ENCODE measurements at places on chromosomes 6 and 20.

- DNase-seq = no peak
These were observed 76.7 kb downstream of the PRSS35 start for GRCh38 chr6:83589076-83589475.

- DNase-seq = peak; percentile 77
These were observed 8.8 kb upstream of the PERP start for GRCh38 chr6:138115877-138116660.

GRCh38 chr6:156955494-156956183, 178.5 kb downstream of the ARID1B start:
- no peak for DNase-seq

GRCh38 chr20:61451009-61451408, 198.9 kb downstream of the CDH4 start:
- DNase-seq = no peak

- DNase-seq = no peak
These were observed 40.8 kb downstream of the KCNK17 start for GRCh38 chr6:39273406-39273821.

GRCh38 chr6:2734488-2735166, 16.1 kb downstream of the MYLK4 start:
- DNase-seq = no peak

DNA sequence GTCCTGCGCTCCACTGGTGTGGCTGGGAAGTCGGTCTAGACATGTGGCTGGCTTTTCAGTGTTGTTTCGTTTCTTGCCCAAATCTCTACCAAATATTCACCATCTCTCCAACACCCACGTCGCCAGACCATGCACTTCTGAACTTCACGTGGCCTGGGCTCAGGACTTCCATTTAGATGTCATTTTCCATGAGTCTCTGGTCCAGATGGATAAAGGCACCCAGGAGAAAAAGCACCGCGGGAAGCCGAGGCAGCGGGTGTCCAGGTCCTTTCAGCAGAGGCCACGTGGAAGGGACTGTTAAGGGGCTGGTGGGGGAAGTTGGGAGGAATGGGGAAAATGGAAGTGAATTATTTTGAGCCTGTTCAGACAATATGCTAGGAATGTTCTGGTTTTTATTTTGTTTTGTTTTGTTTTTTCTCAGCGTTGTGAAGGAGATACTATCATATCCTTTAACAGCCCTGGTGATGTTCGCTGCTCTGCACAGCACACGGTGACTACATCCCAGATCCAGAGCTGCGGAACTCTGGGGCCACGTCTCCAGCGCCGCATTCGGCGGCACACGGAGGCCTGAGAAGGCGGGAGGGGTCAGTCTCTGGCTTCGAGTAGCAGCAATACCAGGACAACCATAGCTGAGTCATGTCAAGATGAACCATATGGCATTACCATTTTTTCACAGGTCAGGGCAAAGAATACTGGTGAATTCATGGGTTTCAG, 230.3 kb downstream of the THBS2 start:
- no peak for DNase-seq

GRCh38 chr6:170360476-170360875, 53.9 kb downstream of the FAM120B start:
- DNase-seq = no peak

DNA sequence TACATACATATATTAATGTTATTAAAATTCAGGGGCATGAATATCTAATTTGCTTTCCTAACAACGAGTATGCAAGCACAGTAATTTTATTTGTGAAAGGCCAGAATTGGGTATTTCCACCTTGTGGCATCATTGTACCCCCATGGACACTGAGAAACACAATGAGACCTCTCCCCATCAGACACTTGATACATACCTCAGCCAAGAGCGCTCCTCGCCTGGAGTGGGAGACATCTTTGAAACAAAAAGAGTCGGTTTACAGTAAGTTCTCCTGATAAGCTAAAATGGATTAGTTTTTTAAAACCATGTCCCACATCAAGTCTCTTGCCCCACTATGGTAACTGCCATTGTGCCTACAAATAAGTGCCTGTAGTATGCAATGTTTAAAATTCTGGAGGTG, 2.1 kb downstream of the CNR1 start:
- no peak for DNase-seq

DNA sequence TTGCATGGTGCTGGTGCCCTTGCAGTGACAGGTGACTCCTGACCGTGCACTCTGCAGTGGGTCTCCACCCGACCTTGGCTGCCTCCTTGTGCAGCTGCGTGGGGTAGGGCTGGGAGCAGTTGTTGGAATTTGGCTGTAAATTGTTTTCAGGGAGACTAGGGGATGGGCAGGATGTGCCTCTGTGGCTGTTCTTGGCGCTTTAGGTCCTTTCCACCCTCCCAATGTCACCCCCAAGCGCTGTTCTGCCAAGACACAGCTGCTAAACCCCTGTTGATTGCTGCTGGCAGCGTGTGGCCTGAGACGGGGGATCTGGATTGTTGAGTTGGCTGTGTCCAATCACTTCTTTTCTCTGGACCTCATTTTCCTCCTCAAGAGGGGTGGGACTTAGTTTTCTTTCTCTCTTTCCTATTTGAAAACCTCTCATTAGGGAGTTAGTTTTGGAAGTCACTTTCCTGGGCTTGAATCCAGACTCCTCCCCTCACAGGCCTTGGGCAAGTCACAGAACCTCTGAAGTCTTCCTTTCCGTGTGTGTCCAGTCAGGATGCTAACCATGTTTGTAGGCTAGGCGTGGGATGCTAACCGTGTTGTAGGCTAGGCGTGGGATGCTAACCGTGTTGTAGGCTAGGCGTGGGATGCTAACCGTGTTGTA, 8.5 kb downstream of the IGF2R start:
- peak; percentile 73 for DNase-seq

GRCh38 chr20:41027872-41028358, 707 bp upstream of the TOP1 start:
- DNase-seq = no peak

- peak; percentile 73 for DNase-seq
These were observed 1.3 kb downstream of the RNF24 start for GRCh38 chr20:4014031-4014474.

DNA sequence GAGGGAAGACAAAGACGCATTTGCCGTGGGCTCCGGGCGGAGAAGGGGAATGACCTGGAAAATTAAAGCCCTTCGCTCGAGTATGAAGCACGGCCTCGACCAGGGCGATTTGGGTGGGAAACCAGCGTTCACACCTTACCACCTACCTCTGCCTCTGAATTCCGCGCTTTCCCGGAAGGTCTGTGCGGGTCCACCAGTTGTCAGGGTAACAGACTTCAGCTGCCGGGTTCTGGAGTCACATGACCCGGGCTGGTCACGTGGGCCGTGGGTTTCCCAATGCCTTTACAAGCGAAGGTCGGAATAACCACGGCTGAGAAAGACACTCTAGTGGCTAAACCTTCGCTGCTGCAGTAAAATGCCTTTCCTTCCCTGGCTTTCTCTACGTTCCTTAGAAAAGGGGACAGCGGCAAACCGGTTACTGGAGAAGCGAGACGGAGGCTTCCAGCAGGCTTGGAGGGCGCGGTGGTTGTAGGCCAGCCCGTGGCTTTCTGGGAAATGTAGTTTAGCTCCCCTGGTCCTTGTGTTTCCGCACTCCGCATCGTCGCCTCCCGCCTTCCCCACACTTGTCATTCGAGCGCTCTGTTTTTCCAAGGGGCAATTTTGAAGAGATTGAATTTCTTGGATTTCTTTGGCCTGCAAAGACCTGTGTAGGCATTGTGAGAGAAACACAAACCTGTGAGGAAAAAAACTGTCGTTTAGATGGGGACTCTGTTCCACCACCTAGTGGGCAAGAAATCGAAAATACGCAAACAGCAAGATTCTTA, at the start of gene CEP162:
TSS of gene CEP162 (minus strand) at position 210 of the 764 bp plus-strand sequence. CDS start 1,250 bp downstream, outside the sequence.
- peak; percentile 93 for DNase-seq

- DNase-seq = peak; percentile 4
These were observed 217.1 kb upstream of the MAN1A1 start for GRCh38 chr6:119566546-119567260.

DNA sequence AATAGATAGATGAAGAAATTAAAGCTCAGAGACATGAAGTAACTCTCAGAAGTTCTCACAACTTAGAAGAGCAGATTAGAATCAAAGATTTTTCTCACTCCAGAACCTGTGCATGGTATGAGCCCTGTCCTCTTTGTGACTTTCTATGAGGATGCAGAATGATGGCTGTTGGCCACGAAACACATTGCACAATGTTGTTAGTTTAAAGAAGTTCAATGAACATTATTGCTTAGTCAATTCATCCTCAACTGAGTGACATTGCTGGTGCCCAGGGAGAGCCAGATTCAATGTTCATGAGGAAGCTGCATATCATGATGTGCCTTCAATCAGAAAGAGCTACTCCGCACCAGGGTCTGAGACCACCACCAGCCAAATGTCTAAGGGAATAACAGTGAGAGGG, 633.1 kb downstream of the PTPRT start:
- no peak for DNase-seq

DNA sequence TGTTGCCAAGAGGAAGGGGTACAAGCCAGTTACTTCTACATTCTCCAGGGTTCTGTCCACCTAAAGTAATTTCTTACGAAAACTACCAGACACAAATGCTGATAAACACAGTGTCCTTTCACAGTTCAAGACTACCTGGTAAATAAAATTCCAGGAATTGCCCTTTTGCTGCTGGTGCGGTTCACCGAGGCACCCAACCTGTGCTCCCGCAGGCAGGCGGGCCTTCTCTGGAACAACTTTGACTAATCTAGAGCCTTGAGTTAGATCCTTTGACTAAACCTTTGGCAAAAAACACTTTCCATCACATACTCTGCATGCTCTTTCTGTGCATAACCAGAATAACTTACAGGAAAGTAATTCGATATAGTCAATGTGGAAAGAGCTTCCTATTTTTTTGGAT, 107.0 kb downstream of the HUS1B start:
- no peak for DNase-seq

- no peak for DNase-seq
These were observed 39.5 kb downstream of the CRISP1 start for GRCh38 chr6:49826743-49827406.

- DNase-seq = no peak
These were observed 33.5 kb downstream of the NEDD9 start for GRCh38 chr6:11198663-11199603.

DNA sequence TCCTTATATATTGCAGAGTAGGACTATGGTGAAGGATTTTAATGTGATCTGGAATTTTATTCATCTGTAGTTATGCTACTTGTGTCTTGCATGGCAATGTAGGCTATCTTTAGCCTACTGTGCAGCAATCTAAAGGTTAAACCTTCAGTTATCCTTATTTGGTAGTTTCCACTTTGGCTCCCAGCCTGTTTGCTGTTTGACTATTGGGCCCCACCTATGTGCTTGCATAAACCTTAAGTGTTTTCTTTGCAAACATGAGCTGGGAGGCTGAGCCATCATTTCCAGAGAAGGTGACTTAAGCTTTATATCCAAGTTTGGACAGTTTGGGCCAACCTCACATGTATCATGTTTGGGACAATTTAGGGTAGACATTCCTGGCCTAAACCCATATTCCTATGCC, 537.5 kb downstream of the BTBD3 start:
- no peak for DNase-seq

GRCh38 chr6:86010915-86011786, 368.5 kb upstream of the SYNCRIP start:
- DNase-seq = no peak

GRCh38 chr20:14521016-14521415, 183.6 kb upstream of the FLRT3 start:
- DNase-seq = no peak

- no peak for DNase-seq
These were observed 14.9 kb downstream of the DYNLT1 start for GRCh38 chr6:158629367-158630221.

DNA sequence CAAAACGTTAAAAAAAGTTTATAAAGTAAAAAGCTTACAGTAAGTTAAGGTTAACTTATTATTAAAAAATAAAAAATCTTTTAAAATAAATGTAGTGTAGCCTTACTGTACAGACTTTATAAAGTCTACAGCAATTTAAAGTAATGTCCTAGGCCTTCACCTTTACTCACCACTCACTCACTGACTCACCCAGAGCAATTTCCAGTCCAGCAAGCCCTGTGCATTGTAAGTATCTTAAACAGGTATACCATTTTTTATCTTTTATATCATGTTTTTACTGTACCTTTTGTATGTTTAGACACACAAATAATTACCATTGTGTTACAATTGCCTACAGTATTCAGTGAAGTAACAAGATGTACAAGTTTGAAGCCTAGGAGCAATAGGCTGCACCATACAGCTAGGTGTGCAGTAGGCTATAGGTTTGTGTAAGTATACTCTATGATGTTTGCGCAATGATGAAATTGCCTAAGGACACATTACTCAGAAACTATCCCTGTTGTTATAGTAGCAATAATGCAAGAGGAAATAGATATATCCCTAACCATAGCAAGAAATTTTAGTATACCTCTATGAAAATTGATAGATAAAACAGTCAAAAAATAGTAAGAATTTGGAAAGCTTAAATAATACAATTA, 39.5 kb downstream of the FBXO5 start:
- no peak for DNase-seq

DNA sequence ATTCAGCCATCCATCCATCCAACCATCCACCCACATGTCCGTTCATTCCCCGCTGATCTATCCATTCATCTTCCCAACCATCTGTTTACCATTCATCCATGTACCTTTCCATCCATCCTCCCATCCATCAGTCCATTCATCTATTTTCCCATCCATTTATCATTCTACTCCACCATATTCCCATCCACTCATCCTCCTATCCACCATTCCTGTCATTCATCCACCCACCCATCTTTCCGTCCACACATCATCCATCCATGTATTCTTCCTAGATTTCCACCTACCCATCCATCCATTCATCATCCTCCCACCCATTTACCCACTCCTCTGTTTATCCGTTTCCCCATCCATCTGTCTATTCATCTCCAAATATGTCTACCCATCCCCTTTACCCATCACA, 6.8 kb downstream of the BPIFB6 start:
- no peak for DNase-seq

- DNase-seq = peak; percentile 23
These were observed 816 bp downstream of the NPEPL1 start for GRCh38 chr20:58693226-58694006.

- peak; percentile 19 for DNase-seq
These were observed 272.6 kb upstream of the CITED2 start for GRCh38 chr6:139647016-139647415.

GRCh38 chr6:111743862-111744692, 129.2 kb downstream of the FYN start:
- no peak for DNase-seq

DNA sequence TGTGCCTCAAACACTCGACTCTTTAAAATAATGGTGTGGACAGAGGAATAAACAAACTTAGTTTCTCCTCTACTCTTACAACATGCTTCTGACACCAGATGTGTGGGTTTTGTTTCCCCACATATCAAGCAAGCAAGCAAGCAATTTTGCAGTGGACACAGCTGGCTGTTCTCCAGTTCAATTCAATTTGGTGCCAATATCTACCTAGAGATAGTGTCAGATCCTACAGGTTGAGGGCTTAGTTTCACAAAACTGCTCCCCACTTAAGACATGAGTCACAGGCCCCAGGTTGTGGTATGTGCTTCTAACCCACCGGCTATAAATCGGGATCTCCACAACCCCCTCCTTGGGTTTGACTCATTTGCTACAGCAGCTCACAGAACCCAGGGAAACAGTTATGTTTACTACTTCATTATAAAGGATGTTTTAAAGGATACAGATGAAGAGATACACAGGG, 131.4 kb upstream of the TRAF3IP2 start:
- DNase-seq = no peak

GRCh38 chr6:42933205-42933604, 3.9 kb downstream of the CNPY3 start:
- DNase-seq = no peak

GRCh38 chr20:35517125-35517524, 12.3 kb downstream of the C20orf173 start:
- no peak for DNase-seq

GRCh38 chr6:41657131-41658094, 19.1 kb downstream of the MDFI start:
- DNase-seq = no peak
